ENCODE measurements at places on chromosomes 4 and X.

DNA sequence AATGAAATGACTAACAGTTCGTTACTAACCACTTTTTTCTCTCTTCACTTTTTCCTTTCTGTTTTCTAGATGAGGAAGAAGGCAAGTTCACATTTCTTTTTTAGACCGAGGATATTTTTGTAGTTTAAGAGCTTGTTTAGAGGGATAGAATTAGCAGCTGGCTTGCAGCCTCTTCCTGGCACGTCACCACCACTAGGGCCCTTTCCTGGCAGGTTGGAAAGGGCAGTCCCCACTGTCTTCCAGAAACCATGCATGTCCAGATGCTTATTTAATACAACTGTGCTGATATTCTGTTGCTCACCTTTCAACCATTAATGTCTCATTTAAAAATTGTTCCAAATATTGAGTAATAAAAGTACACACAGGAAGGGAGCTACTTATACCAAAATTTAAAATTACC, 209.5 kb upstream of the PACRGL start:
- no peak for DNase-seq

DNA sequence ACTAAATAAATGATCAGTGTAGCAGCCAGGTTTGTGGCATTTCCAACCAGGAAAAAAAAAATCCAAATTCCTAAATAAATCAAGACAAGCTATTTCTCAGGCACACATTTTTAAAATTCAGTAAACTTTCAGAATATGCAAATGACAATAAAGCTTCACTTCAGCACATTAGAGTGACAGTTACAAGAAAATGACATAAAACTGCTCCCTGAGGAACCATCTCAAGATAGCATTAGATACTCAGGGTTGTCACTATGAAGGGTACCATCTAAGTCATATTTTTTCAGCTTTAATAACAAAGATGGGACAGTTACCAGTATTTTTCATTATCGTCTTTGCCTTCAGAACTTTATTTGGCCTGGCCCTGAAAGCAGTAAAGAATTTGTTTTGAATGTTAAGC, 411.3 kb upstream of the RASGEF1B start:
- DNase-seq: no peak

DNA sequence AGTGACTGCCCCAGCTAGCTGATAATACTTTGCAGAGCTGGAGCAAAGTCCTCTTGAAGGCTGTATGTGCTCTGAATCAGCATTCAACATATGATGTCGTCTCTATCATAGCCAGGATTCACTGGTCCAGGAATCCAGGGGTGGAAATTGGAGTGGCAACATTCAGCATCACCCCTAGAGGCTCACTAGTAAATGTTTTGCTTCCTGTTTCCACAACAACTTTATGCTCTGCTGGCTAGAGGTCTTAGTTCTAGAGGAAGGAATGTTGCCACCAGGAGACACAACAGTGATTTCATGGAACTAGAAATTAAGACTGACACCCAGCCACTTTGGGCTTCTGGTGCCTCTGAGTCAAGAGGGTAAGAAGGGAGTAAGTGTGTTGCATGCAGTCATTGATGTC, 11.3 kb downstream of the MAGEA1 start:
- no peak for DNase-seq

- no peak for DNase-seq
These were observed 155.3 kb upstream of the GPC4 start for GRCh38 chrX:133570549-133570948.

- no peak for DNase-seq
These were observed 1155.5 kb upstream of the PABPC4L start for GRCh38 chr4:135357091-135357490.

DNA sequence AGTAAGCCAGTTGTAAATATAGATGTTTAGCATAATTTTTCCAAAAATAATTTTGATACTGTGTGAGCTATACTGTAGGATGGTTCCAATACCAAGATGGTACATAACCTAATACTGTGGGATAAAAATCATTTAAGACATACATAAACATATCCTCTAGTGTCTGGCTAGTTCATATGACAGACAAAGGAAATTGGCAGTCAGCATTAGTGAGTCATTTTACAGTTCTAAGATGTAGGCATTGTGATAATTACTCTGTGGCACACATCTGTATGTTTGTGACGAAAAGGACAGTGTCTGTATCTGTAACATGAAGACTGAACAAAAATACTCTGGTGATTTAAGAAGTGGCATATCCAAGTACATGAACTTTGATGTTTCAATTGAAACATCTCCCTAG, 49.6 kb downstream of the UGT2A2 start:
- DNase-seq: no peak

GRCh38 chr4:134421734-134422133, 220.1 kb upstream of the PABPC4L start:
- DNase-seq: no peak

- no peak for DNase-seq
These were observed 198.1 kb downstream of the SOWAHB start for GRCh38 chr4:76699751-76700310.

- no peak for DNase-seq
These were observed 27.1 kb upstream of the XK start for GRCh38 chrX:37658343-37659030.

DNA sequence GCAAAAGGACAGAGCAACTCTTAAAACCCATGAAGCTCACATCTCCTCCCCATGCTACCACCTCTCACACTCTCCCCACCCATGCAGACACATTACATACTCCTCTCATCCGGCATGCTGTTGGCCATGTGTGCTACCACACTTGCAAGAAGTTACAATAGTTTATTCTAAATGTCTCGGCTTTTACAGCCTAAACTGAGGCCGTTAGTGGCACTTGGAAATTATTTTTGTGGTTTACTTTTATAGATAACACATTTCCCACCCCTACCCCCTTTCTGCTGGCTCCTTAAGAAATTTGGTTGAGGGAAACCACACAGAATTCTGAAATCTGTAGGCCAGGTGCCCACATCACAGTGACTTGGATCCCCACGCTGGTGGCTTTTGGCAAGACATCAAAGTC, 141.1 kb upstream of the HHIP start:
- DNase-seq: no peak

DNA sequence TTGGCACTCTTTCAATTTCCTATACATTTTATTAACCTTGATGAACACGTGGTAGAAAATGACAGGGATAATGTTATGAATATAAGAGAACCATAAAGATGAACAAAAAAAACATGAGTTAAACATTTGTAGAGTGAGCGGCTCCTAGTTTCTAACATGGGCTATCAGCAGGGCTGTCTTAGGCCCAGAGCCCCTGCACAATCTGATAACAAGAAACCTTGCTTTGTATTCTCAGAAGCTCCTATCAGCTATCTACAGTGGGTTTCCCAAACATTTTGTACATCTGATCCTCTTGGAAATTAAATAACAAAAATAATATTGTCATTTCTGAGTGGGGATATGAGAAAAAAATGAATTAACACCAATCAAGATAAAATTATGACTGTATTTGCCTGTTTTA, 10.6 kb upstream of the RBPJ start:
- no peak for DNase-seq

GRCh38 chr4:177484613-177485021, 42.4 kb upstream of the AGA start:
- DNase-seq: no peak

DNA sequence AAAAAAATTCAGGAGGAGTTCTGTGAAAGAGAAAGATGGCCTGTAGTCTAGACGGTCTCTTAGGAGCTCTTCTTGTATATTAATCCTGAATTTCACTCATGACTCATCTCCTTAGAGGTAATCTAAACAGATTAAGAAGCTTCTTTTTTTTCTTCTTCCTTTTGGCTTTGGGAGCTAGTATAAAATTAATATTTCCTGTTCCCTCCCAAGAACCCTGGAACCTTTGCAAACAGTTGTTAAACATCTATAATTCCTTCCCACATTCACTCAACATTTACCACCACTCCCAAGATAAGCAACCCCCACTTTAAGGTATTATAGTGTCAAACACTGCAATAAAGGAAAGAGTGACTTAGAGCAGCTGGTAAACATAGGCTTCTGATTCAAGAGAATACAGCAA, 146.4 kb upstream of the EDNRA start:
- DNase-seq: no peak

- DNase-seq: no peak
These were observed 136.2 kb downstream of the HMX1 start for GRCh38 chr4:8735236-8736089.

- no peak for DNase-seq
These were observed 92.0 kb upstream of the CLCN4 start for GRCh38 chrX:10064736-10065135.

DNA sequence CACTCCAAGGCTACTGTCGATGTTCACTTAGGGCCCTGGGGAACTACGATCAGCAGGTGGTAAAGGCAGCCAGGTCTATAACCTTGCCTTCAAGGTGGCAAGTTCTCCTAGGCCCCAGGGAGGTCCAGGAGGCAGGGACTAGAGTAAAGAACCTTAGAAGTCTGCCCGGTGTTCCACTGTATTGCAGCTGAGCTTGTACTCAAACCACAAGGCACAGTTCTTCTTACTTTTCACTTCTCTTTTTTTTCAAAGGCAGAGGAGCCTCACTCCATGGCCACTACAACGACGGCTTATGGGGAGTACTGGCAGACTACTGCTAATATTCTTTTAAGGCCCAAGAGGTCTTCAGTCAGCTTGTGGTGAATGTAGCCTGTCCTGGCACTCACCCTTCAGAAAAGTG, 78.8 kb upstream of the GPR174 start:
- DNase-seq: no peak

- no peak for DNase-seq
These were observed 60.4 kb downstream of the ENPP6 start for GRCh38 chr4:184157322-184157721.

DNA sequence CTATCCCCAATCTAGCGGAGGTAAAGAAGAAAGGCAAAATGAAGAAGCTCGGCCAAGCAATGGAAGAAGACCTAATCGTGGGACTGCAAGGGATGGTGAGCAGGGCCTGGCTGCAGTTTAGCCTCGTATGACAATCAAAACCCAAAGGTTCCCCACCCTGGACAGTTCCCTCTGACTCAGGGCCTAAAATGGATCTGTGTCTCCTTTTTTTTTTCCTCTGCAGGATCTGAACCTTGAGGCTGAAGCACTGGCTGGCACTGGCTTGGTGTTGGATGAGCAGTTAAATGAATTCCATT, 986 bp downstream of the HDAC6 start:
- no peak for DNase-seq

GRCh38 chr4:159600061-159600460, 497.2 kb downstream of the RAPGEF2 start:
- DNase-seq: no peak

- DNase-seq: no peak
These were observed 41.3 kb upstream of the MTM1 start for GRCh38 chrX:150527108-150527507.

GRCh38 chrX:64204252-64204651, 1.3 kb downstream of the AMER1 start:
- no peak for DNase-seq

- DNase-seq: no peak
These were observed 7.1 kb downstream of the CPZ start for GRCh38 chr4:8599657-8600056.
